ENCODE measurements at places on chromosomes 12 and 14. TPM values are rescaled to one million over a fixed set of nuclear protein-coding genes. Genes with fewer than 3 reads are reported as not detected.

DNA sequence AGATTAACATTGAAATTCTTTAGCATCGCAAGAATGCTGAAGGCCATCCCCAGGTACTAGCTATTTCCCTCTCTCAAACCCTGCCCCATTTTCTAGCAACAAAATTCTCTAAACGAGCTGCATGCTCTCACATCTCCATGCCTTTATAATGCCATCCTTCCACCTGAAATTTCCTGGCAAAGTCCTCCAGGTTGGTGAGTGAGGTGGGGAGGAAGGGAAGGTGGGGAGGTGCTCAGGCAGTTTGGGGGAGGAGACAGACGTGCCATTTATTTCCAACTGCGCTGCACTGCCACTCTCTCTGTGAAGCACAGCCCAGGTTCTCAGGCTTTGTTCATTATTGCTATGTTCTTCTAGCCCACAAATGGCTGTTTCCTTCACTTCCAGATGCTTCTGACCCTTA lies 208.4 kb downstream of the PAWR start:
- no peak for DNase-seq

GRCh38 chr14:49598485-49599300 lies at the start of gene LRR1:
TSS of gene LRR1 (plus strand) at chr14:49598940. CDS start at chr14:49599021, 81 bp downstream.
- peak; percentile 93 for DNase-seq

DNA sequence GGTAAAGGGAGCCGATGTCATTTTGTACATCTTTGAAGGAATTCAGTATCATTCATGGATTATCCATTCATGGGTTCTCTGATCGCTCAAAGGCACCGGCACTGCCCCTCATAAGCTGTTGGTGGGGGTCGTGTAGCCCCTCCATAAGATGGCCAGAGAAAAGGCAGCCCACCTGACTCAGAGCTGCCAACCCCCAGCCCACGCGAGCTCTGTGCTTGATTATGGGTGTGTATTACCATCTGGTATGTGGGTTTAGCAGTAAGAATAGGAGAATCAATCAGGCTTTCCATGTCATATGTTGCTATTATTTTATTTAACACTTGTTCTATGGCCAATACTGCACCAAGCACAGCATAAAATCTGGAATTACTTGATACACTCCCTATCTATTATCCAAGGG lies 32.1 kb upstream of the AMIGO2 start:
- DNase-seq: no peak

DNA sequence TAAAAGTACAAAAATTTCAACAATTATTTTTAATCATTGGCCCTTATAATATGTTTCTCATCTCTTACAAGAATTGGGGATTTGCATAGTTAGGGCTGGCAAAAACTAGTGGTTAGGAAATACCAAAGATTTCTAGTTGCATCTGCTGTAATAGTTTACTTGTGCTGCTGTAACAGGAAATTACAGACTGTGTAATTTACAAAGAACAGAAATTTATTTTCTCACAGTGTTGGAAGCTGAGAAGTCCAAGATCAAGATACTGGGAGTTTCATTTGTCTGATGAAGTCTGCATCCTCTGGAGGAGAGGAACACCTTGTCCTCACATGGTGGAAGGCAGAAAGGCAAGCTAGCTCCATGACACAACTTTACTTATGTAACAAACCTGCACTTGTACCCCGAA lies 157.0 kb downstream of the FLRT2 start:
- no peak for DNase-seq

GRCh38 chr12:114193474-114193873 lies 212.5 kb downstream of the TBX5 start:
- DNase-seq: no peak

- DNase-seq: no peak
Measured at GRCh38 chr14:29310757-29311156, 544.2 kb downstream of the FOXG1 start.

GRCh38 chr12:75986001-75986746 lies 45.4 kb downstream of the PHLDA1 start:
- no peak for DNase-seq

DNA sequence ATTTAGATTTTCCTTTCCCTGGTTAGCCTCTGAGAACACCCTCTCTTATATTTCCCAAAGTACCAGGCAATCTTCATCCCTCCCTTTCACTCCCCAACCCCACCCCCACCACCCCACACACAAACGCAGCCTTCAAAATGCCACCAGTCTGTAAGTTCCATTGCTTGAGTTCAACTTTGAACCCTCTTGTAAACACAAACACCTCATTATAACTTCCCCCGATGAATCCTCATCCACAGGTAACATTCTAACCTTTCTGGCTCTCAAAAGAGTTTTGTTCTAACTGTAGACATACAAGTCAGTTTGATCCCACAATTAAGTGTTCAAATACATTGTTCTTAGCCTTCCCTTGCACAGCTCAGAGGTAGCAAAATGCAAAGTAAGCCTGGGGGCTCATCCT lies 199.4 kb upstream of the FOXN3 start:
- no peak for DNase-seq

GRCh38 chr12:112841906-112842305 lies 50.4 kb downstream of the RPH3A start:
- DNase-seq: no peak

GRCh38 chr14:63996625-63997220 lies 143.9 kb downstream of the SYNE2 start:
- no peak for DNase-seq

- peak; percentile 29 for DNase-seq
Measured at GRCh38 chr12:110776410-110776809, 33.7 kb upstream of the PPP1CC start.

The ASPG gene
- 58.1 TPM for polyA plus RNA-seq

The KRT72 gene
- not detected for polyA plus RNA-seq

The LRRK2 gene
- 8.6 TPM for polyA plus RNA-seq

The GLS2 gene
- polyA plus RNA-seq: 5.6 TPM

The AJUBA gene
- polyA plus RNA-seq: 14.6 TPM

The P3H3 gene
- 18.5 TPM for polyA plus RNA-seq

The ZNF384 gene
- 19.7 TPM for polyA plus RNA-seq

The DTX1 gene
- 7.3 TPM for polyA plus RNA-seq
